ENCODE measurements at places on chromosomes 6 and 20. TPM values are rescaled to one million over a fixed set of nuclear protein-coding genes. Genes with fewer than 3 reads are reported as not detected.

ZNF311 gene
- total RNA-seq: 0.37 TPM

METTL24 gene
- total RNA-seq: not detected

CMTR1 gene
- 15.1 TPM for total RNA-seq

FOXQ1 gene
- total RNA-seq: 3.7 TPM

SRSF3 gene
- total RNA-seq: 699 TPM
